Left cardiac atrium (tissue), 4 donors: ENCODE measurements at places on chromosomes 5 and 9. TPM values are rescaled to one million over a fixed set of nuclear protein-coding genes. Genes with fewer than 3 reads are reported as not detected.
A peak's percentile ranks its signal among the peaks of the same experiment; 100 is the strongest.

Gene MAPK9
- total RNA-seq: 38.8 TPM

- DNase-seq: no peak
Measured at GRCh38 chr9:134570151-134570621, 71.4 kb upstream of the COL5A1 start.

GRCh38 chr5:39717176-39717897, 292.6 kb upstream of the DAB2 start:
- no peak for DNase-seq

DNA sequence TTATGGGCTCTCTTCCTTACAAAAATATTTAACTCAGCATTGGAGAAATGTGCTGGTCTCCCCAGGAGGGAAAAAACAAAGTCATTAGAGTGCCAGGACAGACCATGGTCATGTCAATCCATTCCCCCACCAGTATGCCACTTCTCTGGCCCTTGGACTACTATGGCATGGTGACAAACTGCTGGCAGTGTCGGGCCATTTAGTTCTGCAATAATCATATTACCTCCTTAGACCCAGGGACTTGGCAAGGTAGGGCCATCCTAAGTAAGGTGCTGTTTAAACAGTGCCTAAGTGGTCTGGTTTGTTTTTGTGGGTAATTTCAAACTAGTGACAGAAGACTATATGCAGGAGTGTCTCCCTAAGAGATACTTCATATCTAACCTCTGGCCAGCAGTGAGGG, 177.8 kb upstream of the STK32A start:
- no peak for DNase-seq

- DNase-seq: peak; percentile 66
Measured at GRCh38 chr5:37665889-37666288, 174.0 kb downstream of the GDNF start.

DNA sequence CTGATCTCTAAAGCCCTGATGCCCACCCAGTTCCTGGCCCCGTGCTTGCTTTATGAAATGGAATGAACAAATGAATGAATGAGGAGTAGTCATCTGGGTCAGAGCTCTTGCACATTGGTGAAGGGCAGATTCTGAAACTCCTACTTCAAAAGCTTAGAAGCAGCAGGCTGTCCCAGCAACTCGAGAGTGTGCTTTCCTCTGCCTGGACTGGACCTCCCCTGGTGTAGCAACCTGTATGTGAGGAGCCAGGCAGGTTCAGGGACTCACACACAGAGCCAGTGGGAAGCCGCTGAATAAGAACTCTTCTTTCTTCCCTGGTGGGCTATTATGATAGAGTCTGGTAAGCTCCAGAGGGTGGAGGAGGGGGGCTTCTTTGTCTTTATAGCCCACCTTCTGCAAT, 396.4 kb downstream of the CDK5RAP2 start:
- no peak for DNase-seq
